ENCODE measurements at places on chromosomes 1 and 21.

GRCh38 chr1:247857069-247857984, at the start of gene TRIM58:
Gene TRIM58 (plus strand): TSS chr1:247857187. CDS start chr1:247857247, 60 bp downstream.
- peak; percentile 17 for DNase-seq

- no peak for DNase-seq
Measured at GRCh38 chr1:94156096-94156625, 35.2 kb upstream of the ABCA4 start.

- DNase-seq = peak; percentile 15
Measured at GRCh38 chr21:42997053-42997452, 22.7 kb downstream of the PKNOX1 start.

DNA sequence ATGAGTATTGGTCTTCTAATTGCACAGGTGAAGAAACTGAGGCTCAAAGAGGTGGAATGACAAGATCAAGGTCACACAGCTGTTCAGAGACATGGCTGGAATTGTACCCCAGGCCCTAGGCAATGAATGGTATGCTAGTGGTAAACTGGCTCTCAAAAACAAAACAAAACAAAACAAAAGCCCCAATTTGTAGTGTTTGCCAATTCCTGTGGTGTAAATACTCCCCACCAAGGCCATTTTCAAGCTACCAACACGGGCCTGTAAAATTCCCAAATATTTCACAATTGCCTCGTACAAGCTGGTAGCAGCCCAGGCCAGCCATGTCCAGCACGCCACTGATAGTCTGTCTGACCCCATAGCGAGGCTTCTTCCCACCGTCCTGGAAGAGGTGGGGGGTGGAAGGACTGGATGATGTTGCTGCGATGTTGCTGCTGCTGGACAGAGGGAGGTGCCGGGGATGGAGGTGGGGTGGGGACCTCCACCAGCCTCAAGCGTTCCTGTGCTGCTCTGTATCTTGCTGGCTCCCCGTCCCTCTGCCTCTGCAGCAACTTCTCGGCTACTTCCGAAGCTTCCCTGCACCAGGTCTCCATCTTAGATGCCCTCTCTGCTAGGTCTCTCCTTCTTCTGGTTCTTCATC, 62.2 kb upstream of the RUNX3 start:
- no peak for DNase-seq

DNA sequence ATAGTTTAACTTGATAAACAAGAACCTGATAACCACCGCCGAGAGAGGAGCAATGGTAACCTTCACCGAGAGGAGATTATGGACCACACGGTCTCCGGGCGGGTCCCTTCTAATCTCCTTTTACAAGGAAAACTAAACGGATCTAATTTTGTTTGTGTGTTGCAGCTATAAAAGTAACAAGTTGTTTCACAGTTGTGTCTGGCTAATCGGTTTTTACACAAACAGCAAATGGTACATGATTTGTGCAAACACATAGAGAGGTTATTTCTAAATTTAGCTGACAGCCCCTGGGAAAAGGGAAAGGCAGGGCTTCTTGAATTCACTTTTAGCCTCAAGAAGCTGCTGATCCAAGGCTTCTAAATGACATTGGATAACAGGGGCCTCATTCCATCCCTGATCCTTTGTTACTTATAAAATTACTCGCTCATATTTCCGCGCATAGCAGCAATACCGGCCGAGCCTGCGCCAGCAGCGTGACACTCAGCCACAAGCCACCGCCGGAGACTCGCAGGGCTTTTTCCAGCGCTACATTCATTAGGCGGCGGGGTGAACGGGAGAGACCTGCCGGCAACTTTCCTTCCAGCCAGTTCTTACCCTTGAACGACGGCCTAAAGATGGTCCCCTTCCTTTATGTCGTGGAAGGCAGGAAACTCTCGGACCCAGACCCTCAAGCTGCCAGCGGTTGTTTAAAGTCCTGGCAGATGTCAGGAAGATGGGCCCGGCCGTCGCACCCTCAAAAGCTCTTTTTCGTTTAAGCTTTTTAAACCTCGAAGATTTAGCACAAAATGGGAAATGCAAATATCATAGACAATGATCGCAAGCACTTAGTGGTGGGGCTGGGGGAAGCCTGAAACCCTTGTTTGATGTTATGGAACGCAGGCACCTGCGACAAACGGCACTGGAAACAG, 4.4 kb downstream of the FOXD3 start:
- no peak for DNase-seq

GRCh38 chr21:27582948-27583430, 616.1 kb upstream of the ADAMTS5 start:
- DNase-seq = no peak

- peak; percentile 44 for DNase-seq
Measured at GRCh38 chr1:153422450-153423068, 6.2 kb downstream of the S100A7A start.

- no peak for DNase-seq
Measured at GRCh38 chr1:94355485-94355980, 62.7 kb upstream of the ABCD3 start.

DNA sequence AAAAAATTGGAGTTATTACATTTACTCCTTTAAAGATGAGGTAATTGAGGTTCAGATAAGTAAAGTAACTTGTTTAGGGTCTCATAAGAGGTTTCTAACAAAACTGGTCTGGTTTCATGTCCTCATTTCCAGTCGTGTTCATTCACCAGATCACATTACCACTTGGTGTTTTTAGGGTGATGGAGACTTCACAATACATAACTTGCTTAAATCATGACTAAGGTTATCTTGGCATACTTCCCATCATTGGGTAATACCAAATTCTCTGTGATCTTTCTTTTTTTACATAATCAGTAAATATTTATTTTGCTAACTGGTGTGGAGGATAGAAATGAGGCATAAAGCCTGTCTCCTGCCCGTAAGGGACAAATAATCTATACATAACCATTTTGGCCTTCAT, 31.6 kb upstream of the RPTN start:
- no peak for DNase-seq

DNA sequence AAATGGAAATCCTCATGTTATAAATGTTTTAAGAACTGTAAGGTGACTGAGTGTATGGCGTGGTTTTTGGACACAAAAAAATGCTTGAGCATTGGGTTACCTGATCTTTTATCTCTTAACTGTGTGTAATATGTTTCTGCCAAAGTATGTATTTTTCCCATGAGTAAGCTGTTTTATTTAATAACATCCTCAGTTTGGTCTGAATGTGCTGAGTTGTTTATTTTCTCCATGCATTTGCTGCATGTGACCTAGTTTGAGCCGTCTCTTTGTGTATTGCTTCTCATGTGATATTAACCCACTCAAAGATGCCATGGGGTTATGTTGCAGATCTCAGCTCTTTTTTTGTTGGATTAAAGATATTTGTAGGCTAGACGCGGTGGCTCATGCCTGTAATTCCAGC, 6.1 kb upstream of the LYPLA2 start:
- no peak for DNase-seq

DNA sequence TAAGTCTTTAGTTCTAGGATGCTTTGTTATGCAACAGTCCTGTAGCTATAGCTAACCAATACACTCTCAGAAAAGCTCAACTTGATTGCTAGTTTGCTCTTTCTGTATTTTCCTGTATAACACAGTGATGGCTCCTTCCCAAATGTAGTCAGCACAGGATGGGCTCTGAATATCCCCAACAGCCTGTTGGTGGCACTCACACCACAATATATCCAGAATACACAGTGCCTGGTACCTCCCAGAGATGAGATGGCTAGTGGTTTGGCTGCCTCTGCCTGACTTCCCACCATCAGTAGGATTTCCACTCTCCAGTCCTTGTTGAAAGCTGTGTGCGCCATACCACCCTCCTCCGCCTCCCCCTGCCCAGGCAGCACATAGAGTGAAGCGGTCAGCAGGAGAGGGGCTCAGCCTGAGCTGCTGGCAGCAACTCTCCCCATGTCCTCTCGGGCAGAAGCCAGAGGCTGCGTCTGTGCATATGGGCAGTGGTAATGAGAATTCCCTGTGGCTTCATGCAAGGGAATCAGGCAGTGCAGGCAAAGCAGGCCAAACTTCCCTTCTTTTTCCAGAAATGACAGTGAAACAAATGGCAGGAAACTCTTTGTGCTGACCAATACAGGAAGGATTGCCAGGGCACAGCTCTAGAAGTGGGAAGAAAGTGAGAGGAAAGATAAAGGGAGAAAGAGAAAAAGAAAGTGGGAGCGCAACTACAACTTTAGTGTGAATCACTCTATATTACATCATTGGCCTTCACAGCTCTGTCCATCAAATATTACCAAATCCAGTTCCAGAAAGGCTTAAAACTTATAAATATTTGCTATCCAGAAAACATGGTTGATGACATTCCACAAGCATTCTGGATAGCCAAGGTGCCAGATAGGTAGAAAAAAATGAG, 49.7 kb downstream of the LMX1A start:
- DNase-seq = no peak

DNA sequence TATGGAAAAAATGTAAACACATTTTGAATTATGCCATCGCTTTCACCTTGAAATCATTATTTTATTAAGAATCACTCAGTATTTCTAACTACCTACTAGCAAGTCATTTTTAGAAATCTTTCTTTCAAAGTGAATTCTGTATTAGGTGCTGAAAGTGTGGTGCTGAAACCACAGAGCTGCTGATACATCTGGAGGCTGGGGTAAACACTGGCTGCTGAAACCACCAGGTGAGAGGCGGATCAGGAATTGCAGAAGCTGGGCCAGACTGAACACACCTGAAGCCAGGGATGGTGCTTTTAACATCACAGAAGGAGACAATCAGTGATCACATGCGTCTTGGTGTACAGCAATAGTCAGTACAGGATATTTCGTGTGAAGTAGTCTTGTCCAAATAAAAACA, 42.2 kb upstream of the KCNE1 start:
- DNase-seq = no peak

DNA sequence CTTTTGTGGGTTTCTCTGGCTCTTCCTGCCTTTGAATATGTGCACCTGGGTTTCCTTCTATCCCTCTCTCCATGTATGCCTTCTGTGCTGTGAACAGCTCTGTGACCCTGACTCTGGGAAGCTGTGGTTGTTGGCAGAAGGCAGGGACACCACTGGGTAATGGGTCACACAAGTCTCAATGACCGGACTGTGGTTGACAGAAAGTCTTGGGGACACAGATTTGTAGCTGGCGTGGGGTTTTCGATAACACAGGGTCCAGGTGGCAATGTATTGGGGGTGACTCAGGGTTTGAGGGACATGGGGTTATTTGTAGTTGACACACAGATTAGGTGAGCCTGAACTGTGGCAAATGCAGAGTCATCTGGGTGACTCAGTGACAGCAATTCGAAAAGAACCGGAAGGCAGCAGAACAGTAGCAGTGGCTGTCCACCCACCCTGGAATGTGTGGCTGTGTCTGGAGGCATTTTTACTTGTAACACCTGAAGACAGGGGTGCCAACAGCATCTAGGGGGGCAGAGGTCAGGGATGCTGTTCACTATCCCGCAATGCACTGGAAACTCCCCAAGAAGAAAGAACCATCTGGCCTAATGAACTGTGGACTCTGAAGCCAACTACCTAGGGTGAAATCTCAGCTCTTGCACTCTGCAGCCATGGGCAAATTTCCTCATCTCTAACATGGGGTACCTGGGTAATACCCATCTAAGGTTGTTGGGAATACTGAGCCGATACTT, 13.0 kb upstream of the SLC6A9 start:
- DNase-seq = no peak

DNA sequence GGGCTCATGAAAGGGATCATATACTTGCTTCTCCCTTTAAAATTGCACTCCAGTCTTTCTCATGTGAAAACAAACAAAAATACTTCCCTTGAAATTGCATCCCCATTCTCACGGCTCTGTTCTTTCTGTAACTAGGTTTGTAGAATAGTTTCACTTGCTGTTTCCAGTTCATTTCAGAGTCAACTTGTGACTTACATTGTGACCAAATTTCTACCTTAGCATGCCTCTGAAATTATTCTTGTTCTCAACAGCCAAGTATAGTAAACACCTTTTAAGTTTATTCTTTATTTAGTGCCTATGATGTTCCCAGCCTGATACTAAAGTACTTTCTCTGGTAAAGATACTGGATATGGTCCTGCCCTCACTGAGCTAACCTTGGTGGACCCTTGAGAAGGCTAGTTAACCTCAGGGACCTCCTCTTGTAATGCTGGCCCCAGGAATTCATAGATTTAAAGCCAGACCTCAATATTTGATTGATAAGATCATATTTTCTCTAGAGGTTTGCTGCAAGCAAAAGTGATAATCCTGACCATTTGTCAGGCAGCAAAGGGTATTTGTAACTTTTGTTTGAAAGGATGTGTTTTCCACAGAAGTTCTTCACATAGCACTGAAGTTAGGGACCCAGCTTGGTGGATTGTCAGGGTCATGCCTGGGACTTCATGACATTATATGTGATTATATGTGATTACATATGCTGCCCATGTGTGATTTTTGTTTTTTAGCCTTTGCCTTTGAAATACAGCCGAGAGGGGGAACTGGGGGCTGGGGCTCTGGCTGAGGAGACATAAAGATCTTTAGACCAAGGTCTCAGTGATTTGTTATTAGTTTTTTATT, 29.6 kb downstream of the VANGL2 start:
- DNase-seq = no peak

GRCh38 chr1:25008192-25008485, 78.1 kb upstream of the RUNX3 start:
- DNase-seq = no peak

- no peak for DNase-seq
Measured at GRCh38 chr1:240801442-240801841, 189.5 kb upstream of the GREM2 start.

GRCh38 chr21:18369115-18369514, 34.5 kb downstream of the TMPRSS15 start:
- DNase-seq = no peak
